Uterus (tissue), 4 donors: ENCODE measurements at places on chromosomes 7 and 10.

- no peak for DNase-seq
Observed at GRCh38 chr10:112424651-112425050, 22.1 kb downstream of the ZDHHC6 start.

DNA sequence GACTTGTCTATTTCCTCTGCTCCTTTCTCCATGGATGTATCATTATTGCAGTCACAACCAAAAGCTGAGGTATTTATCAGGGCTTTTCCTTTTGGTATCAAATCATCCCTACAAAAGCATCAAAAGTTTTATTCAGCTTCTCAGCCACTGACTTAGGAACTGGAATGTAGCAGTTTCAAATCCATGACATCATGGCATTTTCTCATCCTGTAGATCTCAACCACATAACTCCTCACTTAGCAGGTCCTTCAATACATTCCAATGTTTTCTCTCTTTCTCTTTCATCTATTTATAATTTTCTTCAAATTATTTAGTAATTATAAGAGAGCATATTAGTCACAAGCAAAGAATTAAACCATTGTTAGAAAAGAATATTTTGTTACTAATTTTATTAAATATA, 537.4 kb upstream of the SORCS1 start:
- no peak for DNase-seq

DNA sequence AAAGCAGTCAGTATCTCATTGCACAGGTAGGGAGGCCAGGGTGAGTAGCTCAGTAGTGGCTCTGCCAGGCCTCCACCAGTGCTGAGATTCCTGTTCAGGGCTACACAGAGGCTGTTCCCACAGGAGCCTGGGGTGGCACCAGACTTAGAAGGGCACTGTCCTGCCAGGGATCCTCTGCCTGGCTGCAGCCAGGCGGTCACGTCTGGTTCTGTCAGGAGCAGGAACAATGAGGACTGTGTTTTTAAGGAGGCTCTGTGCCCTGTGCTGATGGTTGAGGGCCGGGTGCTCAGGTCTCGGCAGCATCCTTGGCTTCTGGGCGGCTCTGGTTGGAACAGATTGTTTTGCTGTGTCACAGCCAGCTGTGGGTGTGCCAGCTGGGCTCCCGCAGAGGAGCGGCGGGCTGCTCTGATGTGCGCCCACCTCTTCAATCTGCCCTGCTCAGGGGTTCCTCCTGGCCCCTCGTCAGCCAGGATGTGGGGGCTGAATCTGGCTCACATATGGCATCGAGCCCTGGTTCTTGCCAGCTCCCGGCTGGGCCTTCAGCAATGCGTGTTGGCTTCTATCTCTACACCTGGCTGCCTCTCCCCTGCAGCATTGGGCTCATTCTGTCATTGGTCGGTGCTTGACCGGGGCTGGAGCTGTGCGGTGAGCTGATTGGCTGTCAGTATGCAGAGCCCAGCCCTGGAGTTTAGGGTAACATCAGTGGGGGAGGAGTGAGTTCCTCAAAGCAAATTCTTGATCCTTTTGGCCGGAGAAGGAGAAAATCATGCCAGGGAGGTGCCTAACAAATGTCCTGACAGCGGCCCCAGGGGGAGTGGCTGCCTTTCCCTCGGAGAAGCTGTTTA, 41.2 kb downstream of the TACR2 start:
- DNase-seq, result peak; percentile 60

DNA sequence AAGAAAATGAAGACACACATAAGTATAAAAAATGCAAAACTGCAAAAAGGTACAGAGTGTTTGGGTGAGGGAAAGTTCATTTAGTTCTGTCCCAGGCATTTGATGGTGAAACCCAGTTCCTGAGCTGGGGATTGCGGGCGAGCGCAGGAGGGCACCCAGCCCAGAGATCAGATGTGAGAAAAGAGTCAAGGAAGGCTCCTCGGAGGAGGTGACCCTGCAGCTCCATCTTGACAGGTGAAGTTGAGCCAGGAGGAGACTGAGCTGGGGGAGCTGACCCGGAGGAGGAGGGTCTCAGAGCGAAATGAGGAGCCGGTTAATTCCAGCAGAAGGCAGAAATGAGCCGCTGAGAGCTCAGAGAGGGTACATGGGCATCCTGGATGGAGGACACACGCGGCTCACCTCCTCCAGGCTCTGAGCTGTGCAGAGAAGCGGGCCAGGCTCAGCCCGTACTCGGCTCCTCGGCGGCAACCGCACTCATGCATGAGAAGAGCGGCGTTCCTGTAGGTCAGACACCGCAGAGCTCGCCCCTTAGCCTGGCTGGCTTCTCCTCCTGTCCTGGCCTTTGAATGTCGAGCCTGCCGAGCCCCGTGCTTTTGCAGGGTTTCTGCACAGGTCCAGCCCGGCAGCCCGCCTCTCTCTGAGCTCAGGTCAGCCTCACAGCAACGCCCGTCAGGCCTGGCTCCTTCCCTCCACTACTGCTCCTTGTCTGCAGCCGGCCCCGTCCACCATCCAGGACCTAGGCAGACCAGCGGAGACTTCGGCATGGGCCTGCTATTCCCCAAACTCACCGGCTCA, 9.5 kb upstream of the RAMP3 start:
- no peak for DNase-seq

DNA sequence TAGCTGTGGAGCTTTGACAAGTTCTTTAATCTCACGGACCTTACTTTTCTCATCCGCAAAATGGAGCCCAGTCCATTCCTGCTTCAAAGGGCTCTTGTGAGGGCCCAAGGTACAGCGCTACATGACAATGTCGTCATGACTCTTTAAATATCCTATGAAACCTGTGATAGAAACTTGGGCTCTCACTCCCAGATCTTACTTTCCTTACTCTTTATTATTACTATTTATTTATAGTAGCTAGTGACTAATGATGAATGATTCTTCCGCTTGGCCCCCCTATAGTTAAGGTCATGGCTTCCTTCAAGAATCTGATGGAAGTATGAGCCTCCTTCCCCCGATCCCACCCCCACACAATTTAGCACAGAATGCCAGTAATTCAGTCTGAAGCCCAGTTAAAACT, 41.9 kb downstream of the RBM20 start:
- no peak for DNase-seq

- DNase-seq, result no peak
Observed at GRCh38 chr7:118420888-118421287, 196.4 kb downstream of the ANKRD7 start.

GRCh38 chr7:44484482-44485313, 5.8 kb downstream of the NUDCD3 start:
- no peak for DNase-seq

GRCh38 chr10:26378861-26379294, 59.3 kb upstream of the APBB1IP start:
- no peak for DNase-seq

- DNase-seq, result no peak
Observed at GRCh38 chr10:121433965-121434364, 164.3 kb downstream of the FGFR2 start.

- no peak for DNase-seq
Observed at GRCh38 chr10:72912736-72913135, 19.2 kb downstream of the OIT3 start.

DNA sequence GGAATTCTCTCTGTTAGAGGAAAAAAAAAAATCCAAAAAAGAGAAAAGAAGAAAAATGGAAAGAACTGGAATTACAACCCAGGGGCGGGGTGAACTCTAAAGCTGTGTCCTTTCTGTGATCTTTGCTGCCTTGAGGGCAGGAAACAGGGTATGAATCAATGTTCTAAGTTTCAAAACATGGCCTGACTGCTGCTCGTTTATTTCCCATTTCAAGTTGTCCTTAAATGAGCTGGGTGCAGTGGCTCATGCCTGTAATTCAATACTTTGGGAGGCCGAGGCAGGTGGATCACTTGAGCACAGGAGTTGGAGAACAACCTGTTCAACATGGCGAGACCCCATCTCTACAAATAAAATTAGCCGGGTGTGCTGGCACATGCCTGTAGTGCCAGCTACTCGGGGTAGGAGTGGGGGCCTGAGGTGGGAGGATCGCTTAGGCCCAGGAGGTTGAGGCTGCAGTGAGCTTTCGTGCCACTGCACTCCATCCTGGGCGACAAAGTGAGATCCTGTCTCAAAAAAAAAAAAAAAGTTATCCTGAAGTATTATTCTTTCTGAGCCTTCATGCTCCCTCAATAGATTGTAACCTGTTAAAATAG, 24.7 kb upstream of the TFAM start:
- no peak for DNase-seq

GRCh38 chr7:139095194-139095659, 14.3 kb downstream of the ZC3HAV1 start:
- no peak for DNase-seq

DNA sequence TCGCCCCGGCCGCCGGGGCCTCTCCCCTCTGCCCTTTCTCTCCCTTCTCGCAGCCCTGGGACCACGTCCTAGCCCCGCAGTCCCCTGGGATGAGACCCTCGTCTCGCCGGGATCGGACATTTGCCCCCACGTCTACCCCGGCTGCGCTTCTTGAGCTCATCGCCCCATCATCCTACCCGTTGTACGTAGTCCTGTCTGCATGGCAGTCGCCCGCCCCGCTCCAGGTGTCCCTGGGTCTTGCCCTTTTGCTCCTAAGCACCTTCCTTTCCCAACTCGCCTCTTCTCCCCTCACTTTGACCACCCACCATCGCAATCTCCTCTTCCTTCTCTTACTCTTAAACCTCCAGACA, 582 bp downstream of the TPST1 start:
- DNase-seq, result peak; percentile 28

- no peak for DNase-seq
Observed at GRCh38 chr10:416091-416515, 273.4 kb downstream of the DIP2C start.
